ENCODE measurements at places on chromosomes 16 and 17.

DNA sequence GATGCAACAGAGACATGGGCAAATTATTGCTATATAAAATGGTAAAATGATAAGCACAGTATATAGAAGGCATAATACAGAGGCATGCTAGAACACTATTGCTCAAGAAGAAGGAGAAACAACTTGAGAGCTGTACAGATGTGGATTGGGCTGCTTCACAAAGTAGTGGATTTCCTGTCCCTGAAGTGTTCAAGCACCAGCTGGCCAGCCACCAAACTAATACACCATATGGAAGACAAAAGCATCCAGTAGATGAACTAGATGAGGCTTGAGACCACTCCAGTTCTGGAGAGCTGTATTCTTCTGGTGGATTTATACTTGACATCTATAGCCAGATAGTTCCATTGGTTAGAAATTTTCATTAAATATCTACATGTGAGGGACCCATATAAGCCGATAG is 134.1 kb upstream of the GNAO1 start:
- no peak for DNase-seq

GRCh38 chr16:56774016-56774680 is 44.2 kb downstream of the NUP93 start:
- no peak for DNase-seq

GRCh38 chr17:32807577-32807976 is 69.3 kb downstream of the MYO1D start:
- DNase-seq, result no peak

DNA sequence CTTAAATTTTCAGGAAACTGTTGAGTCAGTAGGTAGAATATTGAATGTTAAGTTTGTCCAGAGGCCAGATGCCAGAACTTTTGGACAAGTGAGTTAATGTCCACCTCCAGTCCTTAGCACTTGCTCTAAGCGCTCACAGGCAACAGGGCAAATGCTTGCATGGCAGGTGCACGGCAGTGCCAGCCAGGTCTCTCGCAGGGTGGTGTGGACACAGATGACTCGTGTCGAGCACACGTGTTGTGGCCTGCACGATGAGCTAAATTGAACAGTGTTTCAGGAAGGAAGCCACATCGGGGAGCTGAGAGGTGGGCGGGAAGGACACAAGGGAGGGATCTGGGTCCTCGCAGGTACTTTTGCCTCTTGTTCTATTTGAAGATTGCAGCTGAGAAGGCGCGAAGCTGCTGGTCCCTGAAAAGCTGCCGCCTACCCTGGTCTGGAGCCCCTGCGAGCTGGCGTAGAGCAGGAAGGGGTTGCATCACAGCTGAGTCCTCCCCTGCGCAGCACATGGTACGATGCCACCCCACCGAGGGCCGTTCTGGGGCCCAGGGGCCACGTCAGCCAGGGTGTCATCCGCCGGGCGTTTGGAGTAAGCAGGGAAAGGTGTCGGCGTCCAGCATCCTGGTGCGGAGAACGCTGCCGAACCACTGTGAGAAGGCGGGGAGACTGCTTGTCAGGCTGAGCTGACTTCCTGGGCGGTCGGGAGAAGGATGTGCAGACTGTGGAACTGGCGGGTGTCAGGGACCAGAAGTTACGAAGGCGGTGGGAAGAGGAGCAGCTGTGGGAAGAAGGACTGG is 6.3 kb downstream of the RAB40C start:
- DNase-seq, result no peak

GRCh38 chr17:56177361-56177760 is 24.1 kb downstream of the ANKFN1 start:
- no peak for DNase-seq

- no peak for DNase-seq
These were observed 65.0 kb downstream of the MPRIP start for GRCh38 chr17:17107281-17107680.

DNA sequence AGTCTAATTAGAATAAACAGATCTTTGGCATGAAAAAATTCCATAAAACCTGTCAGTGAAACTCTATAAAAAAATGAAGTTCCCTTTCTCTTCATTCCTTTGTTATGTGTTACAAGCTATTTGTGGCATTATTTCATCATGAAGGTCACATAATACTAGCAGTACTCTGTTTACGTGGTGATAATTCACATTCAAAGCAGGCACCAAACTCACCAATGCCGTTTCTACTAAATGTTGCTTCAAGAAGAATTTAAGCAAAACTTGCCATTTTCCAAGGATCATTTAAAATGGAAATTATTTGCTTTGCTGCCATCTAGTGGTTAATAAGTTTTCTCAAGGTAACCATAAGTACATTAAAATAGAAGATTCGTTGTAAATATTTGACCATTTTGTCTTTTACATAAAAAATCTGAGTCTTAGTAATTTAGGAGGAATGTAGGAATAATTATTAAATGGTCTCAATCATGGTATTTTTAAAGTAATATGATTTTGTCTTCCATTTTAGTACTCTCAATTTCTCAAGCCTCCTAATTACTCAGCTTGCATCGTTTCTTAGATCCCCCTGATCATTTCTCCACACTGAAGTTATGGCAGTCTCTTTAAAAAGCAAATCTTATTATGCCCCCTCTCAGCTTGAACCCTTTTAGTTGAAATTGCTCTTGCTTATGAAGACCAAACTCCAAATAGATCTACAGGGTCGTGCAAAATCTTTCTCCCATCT is 80.8 kb downstream of the OMG start:
- peak; percentile 12 for DNase-seq

- no peak for DNase-seq
These were observed 9.5 kb downstream of the UTS2R start for GRCh38 chr17:82380860-82381702.

- no peak for DNase-seq
These were observed 10.8 kb downstream of the MAP2K3 start for GRCh38 chr17:21295036-21295952.

GRCh38 chr17:37650419-37651003 is 7.3 kb upstream of the DDX52 start:
- DNase-seq, result peak; percentile 44

DNA sequence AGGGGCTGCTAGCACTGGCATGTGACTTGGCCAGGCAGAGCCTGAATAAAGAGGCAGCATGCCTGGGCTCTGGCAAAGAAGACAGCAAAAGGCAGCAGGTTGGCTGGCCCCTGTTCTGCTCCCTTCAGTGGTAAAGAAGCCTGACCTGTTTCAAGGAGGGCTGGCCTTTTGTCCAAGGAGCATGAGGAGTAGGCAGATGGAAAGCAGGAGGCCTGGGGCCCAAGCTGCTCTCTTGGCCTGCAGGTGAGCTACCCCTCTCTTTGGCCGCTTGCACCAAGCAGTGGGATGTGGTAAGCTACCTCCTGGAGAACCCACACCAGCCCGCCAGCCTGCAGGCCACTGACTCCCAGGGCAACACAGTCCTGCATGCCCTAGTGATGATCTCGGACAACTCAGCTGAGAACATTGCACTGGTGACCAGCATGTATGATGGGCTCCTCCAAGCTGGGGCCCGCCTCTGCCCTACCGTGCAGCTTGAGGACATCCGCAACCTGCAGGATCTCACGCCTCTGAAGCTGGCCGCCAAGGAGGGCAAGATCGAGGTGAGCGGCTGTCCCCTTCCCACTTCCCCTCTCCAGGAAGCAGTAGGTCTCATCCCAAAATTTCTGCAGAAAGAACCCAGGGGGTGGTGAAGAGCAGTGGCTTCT is 8.0 kb downstream of the TRPV2 start:
- no peak for DNase-seq

GRCh38 chr16:89023151-89023551 is 46.1 kb upstream of the CBFA2T3 start:
- DNase-seq, result no peak

- no peak for DNase-seq
These were observed 11.4 kb downstream of the CHST4 start for GRCh38 chr16:71537643-71538042.

- DNase-seq, result peak; percentile 36
These were observed 22.5 kb downstream of the EIF4A3 start for GRCh38 chr17:80124351-80124981.

DNA sequence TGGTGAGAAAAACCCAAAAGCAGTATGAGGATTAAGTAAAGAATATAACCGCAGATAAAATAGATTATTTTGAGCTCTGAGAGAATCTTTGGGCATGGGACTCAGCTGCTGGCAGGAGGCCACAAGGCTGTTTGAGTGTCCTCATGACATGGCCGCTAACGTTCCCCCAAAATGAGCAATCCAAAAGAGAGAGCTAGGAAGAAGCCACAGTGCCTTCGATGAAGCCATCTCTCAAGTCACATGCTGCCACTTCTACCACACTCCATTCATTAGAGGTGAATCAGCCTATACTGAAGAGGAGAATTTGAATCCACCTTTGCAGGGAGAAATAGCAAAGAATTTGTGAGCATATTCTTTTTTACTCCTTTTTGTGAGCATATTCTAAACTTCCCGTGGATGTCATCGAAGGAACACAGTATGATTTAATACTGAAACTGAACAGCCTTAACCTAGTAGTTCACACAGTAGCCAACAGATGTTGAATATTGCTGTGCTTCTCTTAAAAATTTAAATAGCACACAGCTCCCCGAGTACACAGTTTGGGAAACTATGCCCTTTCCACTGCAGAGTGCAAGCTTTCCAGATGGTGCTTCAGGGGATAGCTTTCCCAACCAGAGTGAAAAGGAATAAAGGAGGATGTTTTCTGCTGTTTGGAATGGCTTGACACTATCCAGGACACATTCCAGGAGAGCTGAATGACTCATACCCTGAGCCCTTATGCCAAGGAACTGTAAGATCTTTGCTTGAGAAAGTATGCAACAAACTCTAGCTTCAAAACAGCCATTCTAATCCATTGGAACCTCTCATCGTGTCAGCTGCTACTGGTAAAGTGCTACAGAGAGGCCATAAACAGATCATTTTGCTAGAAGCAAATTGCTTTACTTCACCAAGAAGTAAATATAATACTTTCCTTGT is 33.9 kb downstream of the ANKFY1 start:
- DNase-seq, result no peak

GRCh38 chr17:59751955-59752413 is 44.5 kb downstream of the VMP1 start:
- DNase-seq, result no peak

GRCh38 chr17:40173778-40174135 is 3.5 kb upstream of the RAPGEFL1 start:
- DNase-seq, result no peak

DNA sequence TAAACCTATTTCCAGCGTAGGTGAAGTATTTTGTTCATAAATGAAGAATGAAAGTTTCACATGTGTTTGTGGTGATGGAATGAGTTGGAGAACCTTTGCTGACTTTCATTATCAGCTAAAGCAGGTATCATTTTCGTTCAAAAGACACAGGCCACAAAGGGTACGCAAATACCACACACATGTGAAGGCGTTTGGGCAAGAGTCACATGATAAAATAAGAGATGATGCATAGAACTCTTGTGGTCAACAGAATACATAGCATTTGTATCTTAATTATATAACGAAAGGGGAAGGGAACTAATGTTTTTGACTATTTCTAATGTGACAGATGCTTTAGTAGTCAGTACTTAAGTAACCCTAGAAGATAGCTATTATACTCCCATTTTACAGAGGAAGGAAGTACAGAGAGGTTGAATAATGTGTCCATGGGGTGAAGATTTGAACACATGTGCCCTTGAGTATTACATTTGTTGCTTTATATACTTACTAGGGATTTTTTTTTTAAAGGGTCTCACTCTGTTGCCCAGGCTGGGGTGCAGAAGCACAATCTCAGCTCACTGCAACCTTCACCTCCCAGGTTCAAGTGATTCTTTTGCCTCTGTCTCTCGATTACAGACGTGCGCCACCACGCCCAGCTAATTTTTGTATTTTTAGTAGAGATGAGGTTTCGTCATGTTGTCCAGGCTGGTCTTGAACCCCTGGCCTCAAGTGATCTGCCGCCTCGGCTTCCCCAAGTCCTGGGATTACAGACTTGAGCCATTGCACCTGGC is 4.8 kb downstream of the RPA1 start:
- DNase-seq, result no peak

DNA sequence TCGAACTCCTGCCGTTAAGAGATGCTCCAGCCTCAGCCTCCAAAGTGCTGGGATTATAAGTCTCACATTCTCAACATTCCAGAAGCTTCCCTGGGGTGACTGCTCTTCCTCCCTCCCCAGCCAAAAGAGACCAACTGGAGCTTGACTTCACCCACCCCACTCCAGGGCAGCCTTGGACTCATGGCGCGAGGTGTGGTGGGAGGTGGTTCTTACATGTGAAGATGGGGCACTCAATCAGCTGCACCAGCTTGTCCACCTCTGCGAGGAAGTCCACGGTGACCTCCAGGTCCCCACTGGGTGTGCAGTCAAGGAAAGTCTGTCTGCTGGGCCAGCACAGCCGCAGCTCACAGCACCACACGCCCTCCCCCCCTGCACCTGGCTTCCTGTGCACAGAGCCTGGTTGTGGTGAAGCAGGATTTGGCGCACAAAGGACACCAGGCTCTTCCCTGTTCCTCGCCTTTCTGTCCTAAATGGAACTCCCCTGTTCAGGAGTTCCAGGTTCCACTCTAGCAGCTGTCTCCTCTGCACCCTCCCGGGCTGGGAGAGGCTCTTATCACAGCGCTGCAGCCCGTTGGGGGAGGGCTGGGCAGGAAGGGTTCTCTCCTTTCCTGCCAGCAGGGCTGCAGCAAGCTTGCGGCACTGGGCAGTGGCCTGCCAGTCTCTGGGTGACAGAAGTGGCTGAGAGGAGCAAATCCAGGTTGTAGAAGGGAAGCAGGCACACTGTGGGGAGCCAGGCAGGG is 9.6 kb upstream of the MTSS2 start:
- no peak for DNase-seq

- DNase-seq, result no peak
These were observed 16.3 kb downstream of the SCN4A start for GRCh38 chr17:63956296-63956920.

- no peak for DNase-seq
These were observed at the start of gene RGS11 for GRCh38 chr16:275786-276232. RGS11 (minus strand) TSS chr16:275944; CDS start chr16:275911, 33 bp downstream.

DNA sequence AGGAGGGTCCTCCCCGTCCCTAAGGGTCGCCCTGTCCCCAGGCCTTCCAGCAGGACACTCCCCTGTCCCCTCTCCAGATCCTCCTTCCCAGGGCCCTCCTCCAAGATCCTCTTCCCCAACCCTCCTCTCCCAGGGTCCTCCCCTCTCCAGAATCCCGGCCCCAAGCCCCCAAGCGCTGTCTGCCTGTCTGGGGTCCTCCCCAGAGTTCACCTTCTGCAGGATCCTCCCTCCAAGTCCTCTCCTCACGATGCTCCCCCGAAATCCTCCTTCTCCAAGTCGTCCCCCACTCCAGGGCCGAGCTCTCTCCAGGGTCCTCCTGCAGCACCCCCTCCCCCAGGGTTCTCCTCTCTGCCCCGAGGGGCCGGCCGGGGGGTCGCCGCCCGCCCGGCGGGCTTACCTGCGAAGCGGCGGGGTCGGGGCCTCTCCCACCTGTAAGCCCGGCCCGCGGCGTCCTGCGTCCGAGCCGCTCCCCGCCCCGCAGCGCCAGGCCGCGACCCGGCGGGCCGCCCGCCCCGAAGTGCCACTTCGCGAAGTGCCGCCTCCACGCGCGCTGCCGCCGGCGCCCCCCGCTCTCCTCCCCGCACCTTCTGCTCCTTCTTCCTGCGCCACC is 678 bp upstream of the BAIAP2 start:
- DNase-seq, result no peak
